Retina (tissue), 1 donor: ENCODE measurements at places on chromosomes 5 and 9.
A peak's percentile ranks its signal among the peaks of the same experiment; 100 is the strongest.

DNA sequence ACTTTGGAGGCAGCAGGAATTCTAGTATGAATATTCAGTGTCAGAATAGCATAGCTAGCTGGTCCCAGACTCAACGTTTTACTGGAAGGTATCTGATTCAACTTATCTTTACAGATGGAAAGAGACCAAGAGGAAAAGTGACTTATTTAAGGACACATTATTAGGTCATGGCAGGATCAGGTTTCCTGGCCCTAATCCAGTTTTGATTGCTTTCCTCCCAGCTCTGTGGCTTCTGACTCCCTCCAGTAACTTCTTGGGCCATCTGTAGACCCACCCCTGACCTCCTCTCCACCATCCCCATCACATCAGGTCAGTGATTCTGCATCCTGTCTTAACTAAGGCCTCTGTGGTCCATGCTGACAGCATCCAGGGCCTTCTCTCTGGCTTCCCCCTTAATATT lies 38.4 kb downstream of the SH3TC2 start:
- DNase-seq, result no peak

DNA sequence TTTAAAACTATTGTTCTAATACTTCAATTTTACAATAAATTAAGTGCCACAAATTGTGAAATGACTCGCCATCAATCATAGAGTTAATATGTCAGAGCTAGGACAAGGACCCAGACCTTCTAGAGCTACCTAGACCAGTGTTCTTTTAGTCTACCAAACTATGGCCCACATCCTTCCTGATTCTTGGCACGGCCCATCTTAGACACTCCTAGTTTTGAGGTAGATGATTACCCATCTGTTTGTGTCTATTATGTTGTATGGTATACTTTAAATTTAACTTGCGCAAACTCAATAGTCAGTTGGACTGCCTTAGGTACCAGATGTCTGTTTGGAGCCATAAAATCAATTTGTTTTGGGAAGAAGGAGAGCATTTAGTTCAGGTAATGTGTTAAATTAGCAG lies 17.5 kb downstream of the CDC26 start:
- no peak for DNase-seq

GRCh38 chr9:928363-929042 lies 48.0 kb upstream of the DMRT3 start:
- no peak for DNase-seq

DNA sequence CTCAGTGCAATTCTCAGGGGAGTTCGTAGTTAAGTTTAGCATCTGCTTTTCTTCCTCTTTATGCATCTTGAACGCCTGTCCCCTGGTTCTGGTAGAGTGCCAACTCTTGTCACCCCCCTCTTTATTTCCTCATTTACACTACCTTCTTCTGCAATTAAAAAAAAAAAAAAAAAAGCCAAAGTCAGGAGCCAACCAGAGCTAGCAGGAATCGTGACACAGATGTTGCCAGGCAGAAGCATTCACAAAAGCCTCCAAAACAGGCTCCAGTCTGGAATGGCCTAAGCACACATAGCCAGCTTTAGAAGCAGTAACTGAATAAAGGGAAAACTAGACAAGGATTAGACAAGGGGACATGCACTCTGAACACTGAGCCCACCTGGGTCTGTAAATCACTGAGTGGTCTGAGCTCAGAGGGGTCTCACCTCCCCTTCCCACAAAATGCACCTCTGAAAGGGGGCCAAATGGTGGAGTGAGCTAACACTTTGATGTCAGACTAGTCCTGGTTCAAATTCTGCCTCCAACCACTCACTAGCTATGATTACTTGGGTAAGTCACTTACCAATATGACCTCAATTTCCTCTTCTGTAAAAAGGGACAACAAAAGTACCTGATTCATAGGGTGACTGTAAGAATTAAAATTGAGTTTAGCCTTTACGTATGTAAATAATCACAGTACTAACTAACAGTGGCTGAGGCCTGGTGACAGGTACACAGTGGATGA lies 2.0 kb downstream of the CD74 start:
- DNase-seq, result peak; percentile 63

GRCh38 chr5:160792281-160792680 lies 59.7 kb downstream of the ATP10B start:
- DNase-seq, result no peak

GRCh38 chr5:149011084-149011483 lies 51.8 kb downstream of the SH3TC2 start:
- DNase-seq, result no peak

GRCh38 chr9:129486756-129487657 lies 133.9 kb downstream of the C9orf50 start:
- peak; percentile 23 for DNase-seq

- no peak for DNase-seq
Measured at GRCh38 chr9:82356871-82357270, 368.3 kb downstream of the SPATA31D1 start.

- no peak for DNase-seq
Measured at GRCh38 chr9:78592811-78593210, 295.9 kb downstream of the PSAT1 start.

- no peak for DNase-seq
Measured at GRCh38 chr5:98807806-98808205, 34.3 kb downstream of the RGMB start.

DNA sequence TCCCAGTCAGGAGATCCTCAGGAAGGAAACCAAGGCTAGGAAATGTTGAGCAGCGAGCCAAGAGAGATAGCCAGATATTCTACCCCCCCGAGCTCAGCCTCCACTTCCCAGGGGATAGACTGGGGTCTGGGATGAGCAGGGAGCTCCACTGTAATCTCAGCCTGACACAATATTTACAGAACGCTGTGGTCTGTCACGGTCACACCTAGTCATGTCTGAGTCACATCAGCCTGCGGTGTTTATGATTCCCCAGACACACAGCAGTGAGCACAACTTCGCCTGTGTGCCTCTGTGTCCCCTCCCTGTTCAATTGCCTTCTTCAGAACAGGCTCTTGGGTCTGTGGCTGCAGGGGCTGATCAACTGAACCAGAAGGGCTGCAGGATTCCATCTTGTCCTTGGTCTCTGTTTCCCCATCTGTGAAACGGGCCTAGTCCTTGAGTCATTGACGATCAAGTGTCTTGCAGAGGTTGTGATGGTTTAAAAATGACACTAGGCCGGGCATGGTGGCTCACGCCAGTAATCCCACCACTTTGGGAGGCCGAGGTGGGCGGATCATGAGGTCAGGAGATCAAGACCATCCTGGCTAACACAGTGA lies 8.6 kb upstream of the PRRX2 start:
- no peak for DNase-seq

DNA sequence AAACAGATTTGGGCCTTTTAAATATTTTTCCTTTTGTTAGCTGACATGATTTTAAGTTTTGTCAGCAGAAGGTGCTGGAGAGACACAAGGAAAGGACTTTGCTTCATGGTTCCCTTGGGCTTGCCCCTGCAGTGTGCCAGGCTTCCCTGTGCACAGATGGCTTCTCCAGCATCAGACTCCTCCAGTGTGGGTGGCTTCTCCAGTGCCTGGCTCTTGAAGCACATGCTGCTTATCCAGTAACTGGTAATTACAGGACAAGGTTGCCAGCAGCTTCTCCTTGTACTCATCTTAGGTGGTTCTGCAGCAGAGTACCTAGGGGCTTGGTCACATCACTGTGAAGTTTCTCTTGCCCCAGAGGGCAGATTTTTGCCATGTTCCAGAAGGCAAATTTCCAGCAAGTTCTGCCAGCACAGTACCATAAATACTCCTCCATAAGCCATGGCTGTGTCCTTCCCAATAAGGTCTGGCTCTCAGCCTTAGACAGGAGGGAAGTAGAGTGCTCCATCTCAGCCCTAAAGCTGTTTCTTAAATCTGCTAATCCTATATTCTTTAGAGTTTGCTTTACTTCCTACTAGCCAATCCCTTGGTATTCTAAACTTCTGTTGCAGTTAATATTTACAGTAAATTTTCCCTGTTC lies 62.4 kb downstream of the PJA2 start:
- no peak for DNase-seq

DNA sequence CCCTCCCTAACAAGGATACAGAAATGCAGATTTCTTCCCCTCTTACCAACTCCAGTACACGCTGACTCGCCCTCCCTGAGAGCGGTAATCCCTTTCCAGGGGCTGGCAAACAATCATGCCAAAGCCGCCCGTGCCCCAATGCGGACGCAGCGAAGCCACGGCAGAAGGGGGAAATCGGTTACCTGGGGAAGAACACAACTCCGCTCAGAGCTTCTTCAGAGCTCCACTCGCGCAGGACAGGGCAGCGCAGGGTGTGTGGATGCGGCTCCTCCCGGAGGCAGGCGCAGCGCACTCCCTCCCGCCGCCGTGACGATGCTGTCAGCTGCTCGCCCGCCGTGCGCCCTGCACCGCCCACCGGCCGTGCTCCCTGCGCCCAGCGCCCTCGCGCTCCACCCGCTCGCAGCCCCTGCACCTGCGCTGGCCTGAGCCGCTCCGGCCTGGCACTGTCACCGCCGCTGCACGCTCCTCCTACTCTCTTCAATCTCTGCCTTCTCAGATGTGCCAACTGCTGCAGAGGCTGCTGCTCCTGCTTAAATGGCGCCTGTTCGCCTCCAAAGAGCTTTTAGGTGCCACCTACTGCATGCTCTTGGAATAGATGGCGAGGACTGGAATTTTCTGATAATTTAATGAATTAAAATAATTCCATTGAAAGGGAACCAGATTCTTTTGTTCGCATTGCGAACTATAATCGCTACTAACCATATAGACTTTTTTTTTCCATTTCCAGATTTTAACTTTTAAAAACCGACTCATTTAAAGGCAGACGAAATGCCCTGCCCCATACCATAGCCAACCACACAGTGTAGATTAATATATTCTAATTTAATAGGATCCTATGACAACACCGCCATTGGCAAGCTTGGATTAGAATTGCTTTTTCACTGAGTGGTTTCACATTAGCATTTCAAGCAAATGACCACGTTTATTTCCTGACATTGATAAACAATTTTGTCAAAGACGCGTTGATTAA lies at the start of gene DIRAS2:
DIRAS2 (minus strand) TSS at position 255 of the 970 bp plus-strand sequence. CDS start 28,997 bp downstream, outside the sequence.
- DNase-seq, result peak; percentile 96

GRCh38 chr9:2321523-2322148 lies 300.0 kb upstream of the VLDLR start:
- DNase-seq, result no peak

- no peak for DNase-seq
Measured at GRCh38 chr9:76619640-76620039, 144.6 kb upstream of the PCA3 start.

DNA sequence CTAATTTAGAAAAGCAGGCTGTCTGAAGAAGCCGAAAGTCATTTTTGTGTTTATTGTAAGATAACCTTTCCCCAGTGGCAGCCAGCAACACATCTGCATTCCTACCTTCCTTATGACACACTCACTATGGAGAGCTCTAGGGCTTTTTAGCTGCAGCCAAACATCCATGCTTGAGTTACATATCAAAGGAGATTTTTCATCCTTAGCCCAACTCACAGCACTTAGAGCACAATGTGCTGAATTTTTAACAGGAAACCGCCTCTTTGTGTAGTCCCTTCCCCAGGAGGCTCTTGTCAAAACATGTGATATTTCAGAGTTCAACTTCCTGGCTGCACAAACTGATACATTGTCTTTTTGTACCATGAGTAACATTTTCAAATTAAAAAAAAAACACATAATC lies 379.2 kb downstream of the CTNND2 start:
- peak; percentile 34 for DNase-seq

DNA sequence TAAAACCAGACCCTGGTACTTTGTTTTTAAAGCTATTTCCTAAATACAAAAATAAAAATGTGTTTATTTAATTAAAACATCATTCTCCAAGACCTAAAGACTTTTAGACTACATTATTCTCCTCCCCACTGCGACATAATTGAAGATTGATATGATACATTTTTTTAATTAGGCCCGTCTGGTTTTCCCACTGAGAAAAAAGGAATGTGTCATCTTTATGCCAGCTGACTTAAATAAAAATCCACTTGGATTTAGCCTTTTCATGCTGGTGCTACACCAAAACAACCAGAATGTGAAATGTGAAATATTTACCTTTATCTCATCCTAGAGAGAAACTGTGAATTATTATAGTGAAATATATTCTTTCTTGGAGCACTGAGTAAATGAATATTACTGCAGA lies 155.5 kb upstream of the PPP1R2B start:
- no peak for DNase-seq

DNA sequence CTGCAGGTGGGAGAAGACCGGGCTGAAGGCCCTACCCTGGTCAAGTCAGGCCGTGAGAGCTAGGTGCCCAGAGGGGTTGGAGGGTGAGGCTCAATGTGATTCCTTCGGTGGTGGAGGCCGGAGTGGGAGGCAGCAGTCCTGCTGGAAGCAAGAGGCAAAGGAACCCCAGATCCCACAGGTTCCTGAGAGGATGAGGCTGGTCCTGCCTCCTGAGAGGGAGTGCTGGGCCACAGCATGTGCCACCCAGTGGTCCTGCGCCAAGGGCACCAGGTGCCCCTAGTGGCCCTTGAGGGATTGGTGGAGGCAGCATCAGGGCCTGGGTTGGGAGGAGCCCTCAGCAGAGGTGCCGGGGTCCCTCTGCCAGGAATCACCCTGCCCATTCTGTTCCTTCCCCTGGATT lies 59.1 kb downstream of the BARX1 start:
- DNase-seq, result no peak

DNA sequence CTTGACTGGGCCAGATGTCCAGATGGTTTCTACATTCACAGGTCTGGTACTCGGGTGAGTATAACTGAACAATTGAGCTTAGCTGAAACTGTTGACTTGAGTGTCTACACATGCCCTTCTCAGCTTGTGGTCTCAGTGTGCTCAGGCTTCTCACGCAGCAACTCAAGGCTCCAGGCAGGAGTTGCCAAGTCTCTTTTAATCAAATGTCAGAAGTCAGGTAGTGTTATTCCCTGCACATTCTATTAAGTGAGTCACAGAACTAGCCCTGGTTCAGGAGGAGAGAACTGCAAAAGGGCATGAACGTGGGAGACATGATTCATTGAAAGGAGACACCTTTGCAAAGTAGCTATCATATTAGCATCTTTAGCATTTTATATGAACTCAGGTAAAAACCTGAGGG lies 199.3 kb upstream of the ACTBL2 start:
- DNase-seq, result no peak

DNA sequence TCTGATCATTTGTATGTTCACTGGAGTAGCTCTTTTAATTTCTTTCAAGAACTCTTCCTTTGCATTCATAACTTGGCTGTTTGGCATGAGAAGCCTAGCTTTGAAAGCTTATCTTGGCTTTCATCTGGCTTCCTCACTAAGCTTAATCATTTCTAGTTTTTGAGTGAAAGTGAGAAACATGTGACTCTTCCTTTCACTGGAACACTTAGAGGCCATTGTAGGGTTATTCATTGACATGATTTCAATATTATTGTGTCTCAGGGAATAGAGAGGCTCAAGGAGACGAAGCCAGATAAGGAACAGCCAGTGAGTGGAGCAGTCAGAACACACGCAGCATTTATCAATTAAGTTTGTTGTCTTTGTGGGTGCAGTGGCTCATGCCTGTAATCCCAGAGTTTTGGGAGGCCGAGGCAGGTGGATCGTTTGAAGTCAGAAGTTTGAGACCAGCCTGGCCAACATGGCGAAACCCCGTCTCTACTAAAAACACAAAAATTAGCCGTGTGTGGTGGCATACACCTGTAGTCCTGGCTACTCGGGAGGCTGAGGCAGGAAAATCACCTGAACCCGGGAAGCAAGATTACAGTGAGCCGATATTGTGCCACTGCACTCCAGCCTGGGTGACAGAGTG lies 98.3 kb downstream of the UGCG start:
- DNase-seq, result no peak
